SJSA1 (cell line): ENCODE measurements at places on chromosomes 1 and 21. TPM values are rescaled to one million over a fixed set of nuclear protein-coding genes. Genes with fewer than 3 reads are reported as not detected.
A peak's percentile ranks its signal among the peaks of the same experiment; 100 is the strongest.

- peak; percentile 52 for DNase-seq
Observed at GRCh38 chr21:46618738-46619379, 14.0 kb upstream of the S100B start.

DNA sequence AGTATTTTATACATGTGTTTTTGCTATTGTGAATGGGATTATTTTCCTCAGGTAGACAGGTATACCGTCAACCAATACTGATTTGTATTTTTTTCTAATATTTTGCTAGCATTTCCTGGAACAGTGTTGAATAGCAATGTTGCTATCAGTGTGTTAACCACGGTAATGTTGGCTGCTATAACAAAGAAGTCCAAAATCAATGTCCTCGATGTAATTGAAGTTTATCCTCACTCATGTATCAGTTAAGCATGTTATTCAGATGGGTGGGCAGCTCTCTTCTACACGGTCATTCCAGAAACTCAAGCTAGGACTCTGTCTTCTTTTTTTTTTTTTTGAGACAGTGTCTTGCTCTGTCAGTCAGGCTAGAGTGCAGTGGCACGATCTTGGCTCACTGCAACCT is 24.3 kb downstream of the DOP1B start:
- DNase-seq, result no peak

DNA sequence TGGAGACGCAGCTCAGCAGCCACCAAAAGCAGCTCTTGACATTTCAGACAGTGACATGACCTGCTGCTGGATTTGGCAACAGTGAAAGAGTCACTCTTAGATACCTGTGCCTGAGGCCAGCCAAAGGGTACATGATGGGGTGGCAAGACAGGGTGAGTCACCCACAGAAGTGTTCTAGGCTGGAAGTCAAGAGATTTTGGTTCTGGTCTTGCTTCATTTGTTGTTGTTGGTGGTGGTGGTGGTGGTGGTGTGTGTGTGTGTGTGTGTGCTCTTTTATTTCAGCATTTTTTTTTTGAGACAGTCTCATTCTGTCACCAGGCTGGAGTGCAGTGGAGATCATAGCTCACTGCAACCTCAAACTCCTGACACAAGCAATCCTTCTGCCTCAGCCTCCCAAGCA is 25.8 kb downstream of the SHISAL2A start:
- DNase-seq, result no peak

DNA sequence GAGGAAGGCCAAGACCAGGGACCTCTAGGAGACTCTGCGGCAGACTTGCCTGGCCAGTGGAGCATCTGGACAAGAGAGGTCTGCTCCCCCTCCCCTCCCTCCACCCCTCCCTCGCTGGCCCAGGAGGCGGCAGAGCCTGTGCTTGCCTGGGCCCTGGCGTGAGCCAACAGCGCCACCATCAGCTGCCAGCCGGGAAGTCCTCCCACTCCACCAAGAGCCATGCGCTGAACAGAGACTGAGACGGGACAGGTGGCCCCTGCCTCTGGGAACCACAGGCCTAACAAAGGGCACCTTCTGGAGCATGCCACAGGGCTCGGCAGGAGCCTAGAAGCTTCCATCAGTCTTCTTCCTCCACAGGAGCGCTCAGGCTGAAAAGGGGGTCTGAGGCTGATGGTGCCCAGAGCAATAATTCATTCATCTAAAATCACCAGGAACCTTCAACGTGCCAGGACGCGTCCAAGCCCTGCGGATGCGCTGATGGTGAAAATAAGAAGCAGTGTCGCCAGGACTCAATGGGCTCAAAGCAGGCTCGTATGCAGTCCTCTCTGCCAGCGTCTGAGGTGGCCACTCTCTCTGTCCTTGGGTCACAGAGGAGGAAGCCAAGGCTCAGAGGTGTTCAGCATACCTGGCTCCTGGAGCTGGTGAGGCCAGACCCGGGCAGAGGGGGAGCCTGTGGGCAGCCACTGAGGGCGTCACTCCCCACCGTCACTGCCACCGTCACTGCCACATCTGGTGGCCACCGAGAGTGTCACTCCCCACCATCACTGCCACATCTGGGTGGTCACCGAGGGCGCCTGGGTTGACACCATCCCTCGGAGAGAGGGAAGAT is 161.2 kb downstream of the NPHP4 start:
- no peak for DNase-seq

DNA sequence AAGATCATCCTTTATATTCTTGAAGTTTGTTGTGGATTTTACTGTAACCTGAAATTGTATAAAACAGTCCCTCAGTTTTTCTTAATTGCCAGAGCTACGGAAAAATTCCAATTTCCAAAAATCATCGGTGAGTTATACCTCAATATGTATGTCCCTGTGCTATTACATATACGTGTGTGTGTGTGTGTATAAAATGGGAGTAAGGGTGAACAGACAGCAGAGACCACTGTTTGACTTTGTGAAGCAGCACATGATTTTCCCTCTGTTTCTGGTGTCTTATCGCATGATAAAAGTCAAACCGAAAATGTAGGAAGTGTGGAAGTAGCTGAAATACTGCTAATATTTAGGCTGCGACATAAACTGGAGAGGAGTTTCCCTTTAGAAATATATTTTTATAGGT is 1.2 kb downstream of the OR2T1 start:
- no peak for DNase-seq

- DNase-seq, result no peak
Observed at GRCh38 chr1:229621663-229622062, 4.3 kb downstream of the TAF5L start.

DNA sequence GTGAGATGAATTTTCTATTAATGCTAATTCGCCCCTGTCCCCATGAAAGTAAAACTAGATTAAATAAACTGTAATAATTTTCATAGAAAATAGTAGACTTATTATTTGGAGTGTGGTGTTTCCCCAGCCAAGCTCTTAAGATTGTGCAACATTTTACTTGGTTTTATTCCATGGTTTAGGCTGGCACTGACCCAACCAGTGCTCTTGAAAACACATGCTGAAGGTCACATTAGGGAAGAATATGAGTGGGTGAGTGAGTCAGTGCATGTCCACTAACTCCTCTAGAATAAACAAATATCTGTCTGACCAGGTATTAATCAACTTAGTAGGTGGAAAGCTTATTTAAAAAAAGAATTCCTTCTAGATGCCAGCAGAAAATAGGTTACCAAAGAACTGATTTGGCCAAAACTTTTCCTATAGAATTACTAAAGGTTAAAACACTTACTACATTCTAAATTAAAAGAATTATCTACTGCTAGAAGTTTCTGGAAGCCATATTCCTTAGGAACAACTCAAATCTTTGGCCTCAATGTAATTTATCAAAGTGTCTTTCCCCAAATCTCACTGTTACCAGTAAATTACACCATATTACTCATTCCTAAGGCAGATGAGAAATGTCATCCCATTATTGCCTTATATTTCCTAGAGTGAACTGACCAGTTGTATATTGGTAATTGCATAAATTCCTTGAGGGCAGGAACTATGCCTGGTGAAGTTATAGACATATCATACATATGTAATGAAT is 89.7 kb upstream of the RGS1 start:
- DNase-seq, result no peak

- no peak for DNase-seq
Observed at GRCh38 chr1:233859446-233859845, 45.0 kb upstream of the SLC35F3 start.

- DNase-seq, result peak; percentile 40
Observed at GRCh38 chr1:172142324-172142723, 278.2 kb upstream of the C1orf105 start.

GRCh38 chr1:177596485-177596884 is 373.4 kb downstream of the SEC16B start:
- DNase-seq, result no peak

- no peak for DNase-seq
Observed at GRCh38 chr1:119988306-119989062, 81.0 kb downstream of the NOTCH2 start.

DNA sequence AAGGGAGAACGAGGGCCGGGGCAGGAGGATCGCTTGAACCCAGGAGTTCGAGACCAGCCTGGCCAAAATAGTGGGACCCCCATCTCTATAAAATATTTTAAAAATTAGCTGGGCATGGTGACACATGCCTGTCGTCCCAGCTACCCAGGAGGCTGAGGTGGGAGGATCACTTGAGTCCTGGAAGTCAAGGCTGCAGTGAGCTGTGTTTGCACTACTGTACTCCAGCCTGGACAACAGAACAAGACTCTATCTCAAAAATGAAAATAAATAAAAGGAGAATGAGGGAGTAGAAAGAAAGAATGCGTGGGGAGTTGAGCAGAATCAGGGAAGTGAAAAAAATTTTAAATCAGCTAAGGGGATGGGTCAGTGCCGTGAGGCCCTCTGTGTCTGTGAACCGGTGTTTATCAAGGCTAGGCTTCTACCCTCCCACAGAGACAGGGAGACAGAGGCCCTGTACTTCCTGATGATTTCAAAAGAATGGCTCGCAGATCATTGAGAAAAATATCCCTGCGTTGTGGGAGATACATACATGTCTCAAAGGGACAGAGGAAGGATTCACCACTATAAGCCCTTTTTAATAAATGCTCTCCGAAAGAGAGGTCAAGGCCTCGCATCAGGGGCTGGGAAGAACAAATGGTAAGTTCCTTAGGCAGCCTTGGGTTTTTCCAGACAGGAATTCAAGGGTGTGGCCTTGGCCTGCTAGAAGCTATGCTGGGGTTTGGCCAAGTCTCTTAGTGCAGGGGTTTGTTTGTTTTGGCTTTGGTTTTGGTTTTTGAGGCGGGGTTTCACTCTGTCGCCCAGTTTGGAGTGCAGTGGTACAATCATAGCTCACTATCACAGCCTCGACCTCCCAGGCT is 20.7 kb downstream of the IL10RB start:
- DNase-seq, result peak; percentile 93

GRCh38 chr1:60547821-60548220 is 474.3 kb upstream of the C1orf87 start:
- no peak for DNase-seq

DNA sequence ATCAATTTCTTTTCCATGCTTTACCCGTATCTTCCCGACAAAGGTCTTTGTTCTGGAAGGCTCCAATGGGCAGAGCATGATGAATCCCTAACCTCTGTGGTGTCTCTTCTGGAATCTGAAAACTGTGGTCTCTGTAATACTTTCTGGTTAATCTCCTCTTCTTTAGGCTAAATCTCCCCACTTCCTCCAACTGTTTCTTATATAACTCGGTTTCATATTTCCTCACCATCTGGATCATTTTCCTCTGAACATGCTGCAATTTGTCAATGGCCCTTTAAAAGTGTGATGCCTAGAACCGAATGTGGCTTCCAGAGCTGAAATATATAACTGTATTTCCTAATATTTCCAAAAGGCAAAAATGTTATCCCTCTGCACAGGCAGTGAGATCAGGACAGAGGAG is 66.1 kb downstream of the ALG14 start:
- DNase-seq, result no peak

GRCh38 chr21:24424776-24425175 is 1182.5 kb downstream of the MRPL39 start:
- DNase-seq, result no peak

DNA sequence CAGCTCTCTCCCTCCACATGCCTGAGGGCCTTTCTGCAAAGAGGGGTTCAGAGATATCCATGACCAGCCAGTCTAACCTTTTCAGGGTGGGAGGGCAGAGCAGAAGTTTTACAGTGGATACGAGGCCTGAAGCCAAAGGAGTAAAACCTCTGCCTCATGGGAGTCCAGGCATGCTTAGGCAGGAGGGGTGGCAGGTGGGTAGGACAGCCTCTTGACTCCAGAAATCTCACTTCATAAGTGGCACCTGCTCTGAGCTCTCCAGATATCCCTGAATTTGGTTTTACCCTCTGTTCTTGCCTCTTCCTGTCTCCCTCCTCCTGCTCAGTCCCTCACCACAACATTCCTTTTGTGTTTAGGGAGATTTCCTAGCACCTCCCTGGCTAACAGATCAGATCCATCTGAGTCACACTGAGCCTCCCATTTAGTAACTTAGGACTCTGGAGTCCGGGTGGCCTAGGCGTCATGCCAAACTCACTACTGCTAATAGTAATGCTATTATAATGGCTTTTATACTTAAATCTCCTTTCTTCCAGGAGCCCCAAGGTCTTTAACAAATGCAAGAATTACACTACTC is 201.0 kb downstream of the HS2ST1 start:
- peak; percentile 91 for DNase-seq

GRCh38 chr1:22426781-22427180 is 24.9 kb upstream of the ZBTB40 start:
- no peak for DNase-seq

- no peak for DNase-seq
Observed at GRCh38 chr1:113886417-113887401, 672 bp downstream of the BCL2L15 start.

DNA sequence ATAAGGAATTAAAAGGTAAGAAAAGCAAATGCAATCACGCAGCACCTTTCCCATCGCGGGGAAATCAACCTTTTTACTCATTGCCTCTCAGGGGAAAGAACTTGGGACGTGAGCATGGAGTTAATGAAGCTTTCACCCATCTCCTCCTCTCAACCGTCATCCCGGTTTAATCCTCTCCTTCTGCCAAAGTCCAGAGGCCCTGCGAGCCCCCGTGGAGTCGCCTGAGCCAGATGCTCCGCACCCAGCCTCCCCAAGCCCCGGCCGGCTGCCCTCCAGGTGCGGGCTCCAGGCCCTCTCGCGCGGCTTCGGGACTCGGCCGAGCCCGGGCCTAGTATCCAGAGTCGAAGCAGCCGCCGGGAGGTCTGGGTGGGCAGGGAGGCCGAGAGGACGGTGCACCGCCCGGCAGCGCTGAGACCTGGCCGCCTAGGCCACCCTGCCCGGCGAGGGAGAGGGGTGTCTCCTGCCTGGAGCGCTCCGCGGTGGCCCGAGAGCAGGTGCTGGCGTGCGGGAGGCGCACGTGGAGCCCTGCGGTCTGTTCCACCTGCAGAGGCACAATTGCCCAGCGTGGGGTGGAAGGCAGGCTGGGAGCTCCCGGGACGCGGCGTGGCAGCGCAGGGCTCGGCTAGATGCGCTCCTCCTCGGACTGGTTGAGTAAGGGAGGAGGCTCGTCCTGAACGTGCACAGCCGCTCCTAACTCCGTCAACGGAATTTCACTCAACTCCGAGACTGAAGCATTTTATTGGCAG is 218.5 kb downstream of the SDCCAG8 start:
- DNase-seq, result no peak

DNA sequence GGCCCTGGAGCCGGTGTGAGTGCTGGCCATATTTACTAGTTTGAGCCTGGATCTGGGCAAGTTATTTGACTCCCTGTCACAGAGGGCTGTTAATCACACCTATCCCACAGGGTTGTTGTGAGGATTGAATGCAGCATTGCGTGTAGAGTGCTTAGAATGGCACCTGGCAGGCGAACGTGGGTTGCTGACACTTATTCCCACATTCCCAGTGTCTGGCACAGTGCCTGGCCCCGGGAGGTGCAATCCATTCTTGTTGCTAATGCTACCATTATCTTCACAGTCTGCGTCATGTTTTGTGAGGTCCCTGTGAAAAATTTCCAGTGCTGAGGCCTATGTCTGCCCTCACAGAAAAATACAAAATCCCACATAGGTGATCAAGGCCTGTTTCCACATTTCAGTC is 66.1 kb downstream of the CD2 start:
- no peak for DNase-seq

DNA sequence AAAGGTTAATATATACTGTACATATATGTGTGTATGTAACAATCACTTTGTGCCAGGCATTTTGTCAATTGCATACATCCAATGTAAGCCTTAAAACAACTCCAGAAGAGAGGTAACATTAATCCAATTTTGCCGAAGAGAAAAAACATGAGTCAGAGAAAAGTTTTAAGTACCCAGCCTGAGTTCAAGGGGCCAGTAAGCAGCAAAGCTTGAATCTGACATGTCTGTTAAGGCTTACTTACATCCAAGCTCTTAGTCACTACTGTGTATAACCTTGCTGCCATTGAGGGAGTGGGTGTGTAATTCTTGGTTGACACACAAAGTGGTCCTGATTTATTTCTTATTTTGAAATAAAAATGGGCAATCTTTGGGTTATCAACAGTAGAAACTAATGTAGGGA is 360.4 kb upstream of the LYPLAL1 start:
- DNase-seq, result peak; percentile 10

Gene OLIG2
- not detected in 2 replicates for total RNA-seq

Gene THEM5
- total RNA-seq, result not detected in 2 replicates

Gene FCRL1
- total RNA-seq, result not detected in 2 replicates
